ENCODE measurements at places on chromosomes 6 and 20. TPM values are rescaled to one million over a fixed set of nuclear protein-coding genes. Genes with fewer than 3 reads are reported as not detected.
A peak's percentile ranks its signal among the peaks of the same experiment; 100 is the strongest.

The FOXQ1 gene
- not detected for total RNA-seq

- DNase-seq, result no peak
These were observed 45.6 kb downstream of the DTD1 start for GRCh38 chr20:18633411-18633810.

- no peak for DNase-seq
These were observed 180.2 kb downstream of the MAFB start for GRCh38 chr20:40508821-40509220.

- DNase-seq, result no peak
These were observed 121.2 kb downstream of the THBS2 start for GRCh38 chr6:169132352-169132940.

GRCh38 chr6:47242483-47243386, 67.0 kb downstream of the TNFRSF21 start:
- peak; percentile 93 for DNase-seq

GRCh38 chr6:87848616-87849015, 146.6 kb upstream of the AKIRIN2 start:
- no peak for DNase-seq

- peak; percentile 72 for DNase-seq
These were observed 1.4 kb downstream of the PIM1 start for GRCh38 chr6:37171201-37171969.
